ENCODE measurements at places on chromosomes 6 and 20. TPM values are rescaled to one million over a fixed set of nuclear protein-coding genes. Genes with fewer than 3 reads are reported as not detected.

Gene ELOVL4
- total RNA-seq = 5.3 TPM

Gene SIRPG
- 1.1 TPM for total RNA-seq

Gene BPIFA1
- not detected for total RNA-seq

Gene HTR1E
- total RNA-seq = not detected

Gene DSP
- total RNA-seq = 125 TPM

Gene CYP21A2
- not detected for total RNA-seq

Gene CCN6
- not detected for total RNA-seq

GRCh38 chr6:116438590-116439448 lies 22.4 kb upstream of the CALHM6 start:
- H3K27ac ChIP-seq = no peak overlapping the region
- no peaks in the 10 kb centered on the region for H3K4me1 ChIP-seq
- DNase-seq = no peak
- no peak overlapping the region for H3K4me3 ChIP-seq

GRCh38 chr6:49692534-49692933 lies 20.8 kb downstream of the CRISP2 start:
- H3K4me1 ChIP-seq = no peaks in the 10 kb centered on the region
- H3K27me3 ChIP-seq = no peaks in the 10 kb centered on the region
- no peak overlapping the region for H3K27ac ChIP-seq
- H3K36me3 ChIP-seq = no peaks in the 10 kb centered on the region
- no peak for DNase-seq

DNA sequence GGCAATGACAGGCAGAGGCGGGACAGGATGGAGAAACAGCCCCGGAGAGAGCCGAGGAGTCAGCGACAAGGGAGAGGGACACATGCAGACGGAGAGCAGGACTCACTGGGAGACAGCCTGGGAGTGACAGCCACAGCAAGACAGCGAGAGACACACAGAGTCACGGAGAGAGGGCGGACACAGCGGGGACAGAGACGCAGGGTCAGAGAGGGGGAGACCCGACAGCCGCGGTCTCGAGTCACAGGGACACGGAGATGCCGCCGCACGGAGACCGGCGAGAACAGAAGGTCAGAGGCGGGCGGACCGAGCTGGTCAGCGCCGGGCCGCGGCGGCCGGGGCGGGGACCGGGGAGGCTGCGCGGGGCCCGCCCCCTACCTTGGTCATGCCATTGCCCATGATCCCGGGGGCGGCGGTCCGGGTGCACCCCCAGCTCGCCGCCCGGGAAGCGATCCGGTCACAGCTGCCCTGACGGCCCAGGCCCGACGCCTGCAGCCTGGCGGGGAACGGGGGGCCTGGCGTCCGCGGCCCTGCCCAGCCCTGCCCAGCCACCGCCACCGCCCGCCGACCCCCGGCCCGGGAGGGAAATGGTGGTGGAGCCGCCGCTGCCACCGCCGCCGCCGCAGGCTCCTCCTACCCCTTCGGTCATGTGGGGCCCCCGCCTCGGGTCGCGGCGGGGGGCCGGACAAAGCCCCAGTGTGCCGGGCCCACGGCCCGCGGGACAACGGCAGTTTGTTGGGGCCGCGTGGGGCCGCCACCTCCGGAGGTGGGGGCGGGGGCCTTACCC lies at the start of the genes DUSP15 and TTLL9:
TSS of gene DUSP15 (minus strand) at position 586 of the 784 bp plus-strand sequence. CDS start at position 396, 190 bp downstream.
TSS of gene TTLL9 (plus strand) at position 693 of the 784 bp plus-strand sequence. CDS start 493 bp downstream, outside the sequence.
- H3K4me3 ChIP-seq = peak within 1 kb of the TSS; percentile 78
- peaks cover 6% of the 10 kb centered on the region for H3K4me1 ChIP-seq
- H3K27ac ChIP-seq = peak within 1 kb of the TSS; percentile 39
- DNase-seq = peak; percentile 55
- no peaks in the 10 kb centered on the region for H3K27me3 ChIP-seq
- H3K36me3 ChIP-seq = no peaks in the 10 kb centered on the region

- no peaks in the 10 kb centered on the region for H3K27me3 ChIP-seq
- no peak overlapping the region for H3K4me3 ChIP-seq
- H3K36me3 ChIP-seq = no peaks in the 10 kb centered on the region
- no peaks in the 10 kb centered on the region for H3K4me1 ChIP-seq
- H3K27ac ChIP-seq = no peak overlapping the region
- no peak for DNase-seq
Measured at GRCh38 chr6:3759646-3760232, 8.2 kb upstream of the PXDC1 start.

GRCh38 chr6:15264902-15265761 lies 19.3 kb downstream of the JARID2 start:
- H3K27me3 ChIP-seq = no peaks in the 10 kb centered on the region
- H3K4me1 ChIP-seq = peaks cover 45% of the 10 kb centered on the region
- DNase-seq = peak; percentile 69
- no peaks in the 10 kb centered on the region for H3K36me3 ChIP-seq

DNA sequence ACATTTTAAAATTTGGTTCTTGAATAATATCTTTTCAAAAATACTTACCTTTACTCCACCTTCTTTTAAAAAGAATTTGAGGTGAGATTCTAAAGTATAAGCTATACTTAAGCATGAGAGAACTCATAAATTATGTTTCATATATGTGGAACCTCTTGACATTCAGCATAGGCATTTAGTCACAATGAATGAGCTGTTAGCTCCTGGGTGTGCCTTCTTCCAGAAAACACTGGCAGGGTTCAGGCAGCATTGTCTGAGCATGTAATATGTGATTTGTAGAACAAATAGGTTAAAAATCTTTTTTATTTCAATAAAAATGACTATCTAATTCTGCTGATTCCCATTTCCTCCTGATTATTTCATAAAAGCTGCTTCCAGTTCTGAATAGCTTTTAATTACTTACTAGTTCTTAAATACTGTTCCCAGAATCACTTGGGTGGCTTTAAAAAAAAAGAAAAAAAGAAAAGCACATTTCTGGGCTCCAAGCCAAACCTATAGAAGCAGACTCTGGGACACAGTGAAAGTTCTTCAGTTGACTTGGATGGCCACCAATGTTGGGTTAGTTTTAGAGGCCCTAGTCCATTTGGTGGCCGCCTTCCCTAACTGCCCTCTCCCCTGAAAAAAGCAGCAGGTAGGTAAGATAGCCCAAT lies 20.2 kb downstream of the RNF8 start:
- no peak overlapping the region for H3K4me3 ChIP-seq
- DNase-seq = no peak
- peaks cover 17% of the 10 kb centered on the region for H3K36me3 ChIP-seq
- H3K27ac ChIP-seq = no peak overlapping the region
- no peaks in the 10 kb centered on the region for H3K4me1 ChIP-seq

- no peaks in the 10 kb centered on the region for H3K27me3 ChIP-seq
- H3K36me3 ChIP-seq = no peaks in the 10 kb centered on the region
- no peak overlapping the region for H3K4me3 ChIP-seq
Measured at GRCh38 chr20:60013296-60014139, 55.3 kb downstream of the CDH26 start.

DNA sequence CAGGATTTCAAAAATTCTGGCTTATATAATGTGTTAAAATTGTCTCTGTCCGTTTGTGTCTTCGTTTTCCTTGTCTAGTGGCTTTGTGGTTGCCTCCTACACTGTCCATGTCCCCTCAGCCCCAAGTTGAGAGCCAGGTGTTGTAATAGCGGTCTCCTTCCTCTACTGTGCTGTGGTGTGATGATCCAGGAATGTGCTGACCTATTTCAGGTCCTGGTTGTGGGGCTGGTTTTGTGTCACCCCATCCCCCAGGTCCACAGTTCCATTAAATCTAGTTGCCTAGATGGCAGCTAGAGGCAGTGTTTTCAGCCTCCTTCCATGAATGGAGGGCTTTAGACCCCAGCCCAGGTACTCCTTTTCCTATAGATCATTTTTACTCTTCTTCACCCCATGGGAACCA lies 128.7 kb downstream of the DNAH8 start:
- H3K36me3 ChIP-seq = no peaks in the 10 kb centered on the region
- H3K4me3 ChIP-seq = no peak overlapping the region
- no peak for DNase-seq
- no peaks in the 10 kb centered on the region for H3K4me1 ChIP-seq
- no peaks in the 10 kb centered on the region for H3K27me3 ChIP-seq

DNA sequence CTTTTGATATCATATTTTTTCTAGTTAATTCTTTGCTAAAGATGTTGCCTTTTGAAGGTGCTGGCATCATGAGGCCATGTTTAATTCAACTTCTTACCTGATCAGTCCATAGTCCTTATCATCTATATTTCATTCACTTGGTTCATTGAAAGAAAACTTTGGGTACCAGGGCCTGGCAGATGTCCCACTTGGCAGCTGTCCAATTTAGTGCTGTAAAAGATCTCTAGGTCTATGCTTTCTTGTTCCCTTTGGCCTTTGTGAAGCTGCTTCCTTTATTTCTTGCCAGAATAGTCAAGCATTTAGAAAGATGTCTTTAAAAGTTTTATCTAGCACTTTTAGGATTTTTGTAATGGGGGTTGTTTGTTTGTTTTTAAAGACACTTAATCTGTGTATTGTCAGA lies 61.7 kb upstream of the EYA4 start:
- no peak for DNase-seq
- no peaks in the 10 kb centered on the region for H3K36me3 ChIP-seq
- no peaks in the 10 kb centered on the region for H3K27me3 ChIP-seq
- H3K27ac ChIP-seq = no peak overlapping the region
- no peak overlapping the region for H3K4me3 ChIP-seq
- no peaks in the 10 kb centered on the region for H3K4me1 ChIP-seq

- peaks cover 52% of the 10 kb centered on the region for H3K4me1 ChIP-seq
- no peak overlapping the region for H3K4me3 ChIP-seq
- H3K27ac ChIP-seq = no peak overlapping the region
- H3K36me3 ChIP-seq = no peaks in the 10 kb centered on the region
- no peaks in the 10 kb centered on the region for H3K27me3 ChIP-seq
Measured at GRCh38 chr6:111423960-111424846, 58.8 kb downstream of the REV3L start.

- H3K27me3 ChIP-seq = no peaks in the 10 kb centered on the region
- H3K4me3 ChIP-seq = no peak overlapping the region
- H3K4me1 ChIP-seq = no peaks in the 10 kb centered on the region
- H3K27ac ChIP-seq = no peak overlapping the region
Measured at GRCh38 chr20:5540091-5540490, 210.1 kb upstream of the SHLD1 start.

DNA sequence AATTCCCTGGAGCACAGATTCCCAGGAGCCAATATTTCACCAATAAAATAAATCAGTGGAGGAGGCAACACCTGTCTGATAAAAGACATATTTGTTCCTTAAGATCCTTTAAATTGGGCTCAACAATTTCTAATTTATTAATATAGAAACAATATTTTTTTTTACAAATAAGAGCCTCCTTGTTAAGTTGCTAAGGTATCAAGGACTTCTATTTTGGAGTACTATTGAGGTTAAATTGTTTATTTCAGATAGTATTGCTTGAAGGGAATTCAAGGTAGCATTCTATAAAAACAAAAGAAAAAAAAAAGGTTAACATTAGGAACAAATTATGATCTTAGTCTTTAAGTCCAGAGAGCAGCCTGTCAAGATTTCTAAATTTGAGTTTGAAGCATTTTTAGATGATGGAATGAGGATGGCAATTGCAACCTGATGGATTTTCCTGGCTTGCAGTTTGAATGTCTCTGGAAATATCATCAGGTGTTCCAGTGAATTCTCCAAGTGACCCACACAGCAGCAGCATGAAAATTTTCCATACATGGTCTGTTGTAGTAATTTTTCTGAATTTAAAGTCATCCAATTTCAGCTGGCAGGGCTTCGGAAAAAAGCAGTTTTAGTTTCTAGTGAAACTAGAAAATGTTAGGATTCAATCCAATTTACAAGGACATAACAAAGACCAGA lies 19.3 kb upstream of the NCR2 start:
- peaks cover 7% of the 10 kb centered on the region for H3K27me3 ChIP-seq
- H3K36me3 ChIP-seq = no peaks in the 10 kb centered on the region
- no peak overlapping the region for H3K27ac ChIP-seq
- H3K4me1 ChIP-seq = peaks cover 15% of the 10 kb centered on the region

GRCh38 chr20:478949-479429 lies 16.7 kb upstream of the TBC1D20 start:
- H3K36me3 ChIP-seq = peaks cover 19% of the 10 kb centered on the region
- no peak overlapping the region for H3K4me3 ChIP-seq
- DNase-seq = no peak
- no peaks in the 10 kb centered on the region for H3K27me3 ChIP-seq

- H3K4me3 ChIP-seq = no peak overlapping the region
- peaks cover 1% of the 10 kb centered on the region for H3K36me3 ChIP-seq
- peaks cover 1% of the 10 kb centered on the region for H3K4me1 ChIP-seq
- peaks cover 21% of the 10 kb centered on the region for H3K27me3 ChIP-seq
Measured at GRCh38 chr6:166313255-166314070, 5.3 kb upstream of the PRR18 start.

DNA sequence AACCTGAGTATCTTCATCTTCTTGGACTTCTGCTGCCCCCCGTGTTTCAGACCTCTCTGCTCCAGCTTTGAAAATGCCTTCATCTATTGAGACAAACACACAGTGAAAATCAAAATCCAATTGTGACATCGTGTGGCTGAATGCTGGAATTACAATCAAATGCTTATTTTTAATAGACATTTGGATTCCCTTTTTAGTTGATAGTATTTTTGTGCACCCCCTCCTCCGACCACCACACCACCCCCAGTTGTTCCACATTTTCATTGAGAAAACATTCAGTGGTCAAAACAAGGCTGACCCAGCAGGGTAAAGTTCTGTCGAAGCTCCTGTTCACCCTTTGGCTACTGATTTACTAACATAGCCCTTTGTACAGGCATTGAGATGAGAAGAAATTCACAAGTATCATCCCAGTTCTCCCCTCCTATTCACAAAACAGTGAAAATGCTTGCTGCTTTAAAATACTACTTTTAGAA lies 79.0 kb downstream of the NRSN1 start:
- no peaks in the 10 kb centered on the region for H3K27me3 ChIP-seq
- H3K27ac ChIP-seq = no peak overlapping the region
- H3K4me3 ChIP-seq = no peak overlapping the region
- H3K36me3 ChIP-seq = no peaks in the 10 kb centered on the region
- no peaks in the 10 kb centered on the region for H3K4me1 ChIP-seq

DNA sequence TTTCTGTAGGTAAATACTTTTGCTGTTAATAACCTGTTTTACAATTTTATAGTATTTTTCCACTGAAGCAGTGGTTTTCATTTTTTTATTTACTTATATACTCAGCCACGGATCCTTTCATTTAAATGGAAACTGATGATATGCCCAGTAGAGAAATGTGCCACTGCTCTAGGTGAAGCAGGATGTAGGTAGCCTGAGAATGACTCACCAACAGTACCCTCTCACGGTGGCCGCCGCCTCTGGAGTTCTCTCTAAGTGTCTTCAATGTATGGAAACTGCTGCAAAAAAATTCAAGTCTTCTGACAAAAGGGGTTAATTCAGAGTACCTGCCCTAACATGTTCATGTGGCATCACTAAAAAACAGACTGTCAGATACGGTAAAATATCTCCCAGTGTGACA lies 6.4 kb downstream of the EYA4 start:
- H3K4me3 ChIP-seq = no peak overlapping the region
- H3K27ac ChIP-seq = no peak overlapping the region
- no peak for DNase-seq
- no peaks in the 10 kb centered on the region for H3K36me3 ChIP-seq
- H3K4me1 ChIP-seq = peaks cover under 1% of the 10 kb centered on the region
- H3K27me3 ChIP-seq = peaks cover 24% of the 10 kb centered on the region

GRCh38 chr6:16632101-16632500 lies 129.2 kb downstream of the ATXN1 start:
- no peaks in the 10 kb centered on the region for H3K4me1 ChIP-seq
- no peak overlapping the region for H3K4me3 ChIP-seq
- no peaks in the 10 kb centered on the region for H3K27me3 ChIP-seq
- no peak overlapping the region for H3K27ac ChIP-seq
- DNase-seq = no peak

All from stomach (tissue), 19 donors.